ENCODE measurements at places on chromosomes 11 and 22.

GRCh38 chr11:86162239-86162638 lies 82.3 kb upstream of the EED start:
- no peak for DNase-seq

DNA sequence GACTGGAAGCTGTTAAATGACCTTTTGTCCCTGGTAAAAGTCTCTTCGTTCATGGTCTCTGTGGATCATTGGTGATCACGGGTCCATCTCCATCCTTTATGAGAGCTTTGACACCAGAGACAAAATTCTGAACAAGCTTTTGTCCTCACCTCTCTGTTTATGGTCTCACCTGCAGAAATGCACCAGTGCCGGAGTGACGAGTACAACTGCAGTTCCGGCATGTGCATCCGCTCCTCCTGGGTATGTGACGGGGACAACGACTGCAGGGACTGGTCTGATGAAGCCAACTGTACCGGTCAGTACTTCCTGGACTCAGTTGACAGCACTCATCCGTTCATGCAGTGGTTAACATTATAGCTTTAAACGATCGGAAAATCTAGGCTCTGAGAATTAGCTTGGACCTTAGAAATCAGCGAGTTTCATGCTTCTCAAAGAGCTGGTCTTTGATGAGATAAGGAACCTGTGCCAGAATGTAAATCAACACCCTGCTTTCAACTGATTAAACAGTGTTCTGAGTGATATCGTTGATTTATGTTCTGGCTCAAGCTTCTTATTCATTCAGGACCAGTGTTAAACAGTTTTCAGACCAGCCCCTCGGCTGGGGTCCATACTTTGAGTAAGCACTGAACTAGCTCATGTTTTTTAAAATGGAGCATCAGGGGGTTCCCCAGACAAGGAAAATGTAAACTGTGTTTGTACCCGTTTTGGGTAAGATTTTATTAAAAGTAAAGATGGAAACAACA lies 124.5 kb upstream of the SORL1-AS1 start:
- no peak for DNase-seq

GRCh38 chr22:17411213-17411612 lies 42.0 kb downstream of the CECR2 start:
- DNase-seq: no peak

DNA sequence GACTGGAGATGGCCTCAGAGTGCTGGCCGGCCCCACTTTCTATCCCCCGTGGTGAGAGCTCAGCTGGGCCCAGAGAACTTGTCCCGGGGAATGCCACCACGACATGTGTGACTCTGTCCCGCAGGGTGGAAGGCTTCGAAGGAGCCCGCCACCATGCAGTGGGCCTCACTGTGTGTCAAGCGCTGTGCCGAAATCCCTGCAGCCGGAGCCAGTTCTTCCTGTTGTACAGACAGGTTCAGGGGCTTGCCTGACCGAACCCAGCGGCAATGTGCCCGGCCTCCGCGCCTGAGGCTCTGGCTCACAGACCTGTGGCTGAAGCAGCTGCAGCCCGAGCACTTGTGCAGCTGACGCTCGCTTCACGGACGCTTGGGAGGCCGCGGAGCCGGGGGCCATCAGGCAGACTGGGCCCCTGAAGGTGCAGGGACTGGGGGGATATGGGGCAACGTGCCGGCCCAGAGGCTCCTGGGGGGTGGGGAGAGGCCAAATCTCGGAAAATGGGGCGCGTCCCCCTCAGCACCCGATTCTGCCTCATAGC lies 650 bp downstream of the PPM1F start:
- peak; percentile 49 for DNase-seq

- no peak for DNase-seq
Measured at GRCh38 chr22:48138855-48139254, 1376.4 kb downstream of the TBC1D22A start.

GRCh38 chr11:78560826-78561484 lies 13.7 kb downstream of the NARS2 start:
- DNase-seq: no peak

- no peak for DNase-seq
Measured at GRCh38 chr22:41660416-41660815, 28.3 kb downstream of the SNU13 start.

Data from LNCaP clone FGC (cell line).